Colonic mucosa (tissue), 4 donors: ENCODE measurements at places on chromosomes 5 and 9.

- DNase-seq: no peak
These were observed 70.8 kb downstream of the HTR4 start for GRCh38 chr5:148583421-148583965.

DNA sequence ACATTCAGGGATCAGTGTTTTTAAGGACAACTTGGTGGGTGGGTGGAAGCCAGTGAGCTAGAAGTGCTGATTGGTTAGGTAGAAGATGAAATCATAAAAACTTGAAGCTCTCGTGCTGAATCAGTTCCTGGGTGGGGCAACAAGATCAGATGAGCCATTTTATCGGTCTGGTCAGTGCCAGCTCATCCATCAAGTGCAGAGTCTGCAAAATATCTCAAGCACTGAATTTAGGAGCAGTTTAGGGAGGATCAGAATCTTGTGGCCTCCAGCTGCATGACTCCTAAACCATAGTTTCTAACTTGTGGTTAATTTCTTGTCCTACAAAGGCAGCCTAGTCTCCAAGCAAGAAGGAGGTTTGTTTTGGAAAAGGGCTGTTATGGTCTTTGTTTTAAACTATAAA lies 166.4 kb downstream of the FAM170A start:
- DNase-seq: no peak

DNA sequence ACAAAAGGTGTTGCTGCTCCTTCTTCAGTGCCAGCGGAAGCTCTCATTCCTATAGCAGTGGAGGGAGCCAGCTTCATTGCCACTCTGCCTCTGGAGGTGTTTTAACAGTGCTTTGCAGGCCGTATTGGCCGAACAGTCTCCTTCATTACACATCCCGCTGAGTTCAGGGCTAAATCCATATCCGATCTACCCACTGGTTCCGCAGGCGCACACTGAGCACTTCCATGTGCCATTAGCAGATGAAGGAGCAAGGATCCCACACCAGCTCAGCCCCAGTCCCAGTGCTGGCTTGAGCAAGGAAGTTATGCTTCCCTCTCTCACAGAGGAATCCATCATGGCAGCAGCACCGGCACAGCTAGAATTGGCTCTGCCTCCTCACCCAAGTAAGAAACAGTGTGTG lies 121.2 kb upstream of the IRX2 start:
- no peak for DNase-seq

- DNase-seq: no peak
These were observed 123.7 kb downstream of the ARHGEF28 start for GRCh38 chr5:73749485-73750270.

- DNase-seq: no peak
These were observed 220.8 kb downstream of the FSTL4 start for GRCh38 chr5:133391354-133392136.

- no peak for DNase-seq
These were observed 106.6 kb downstream of the RGS3 start for GRCh38 chr9:113570106-113570505.

DNA sequence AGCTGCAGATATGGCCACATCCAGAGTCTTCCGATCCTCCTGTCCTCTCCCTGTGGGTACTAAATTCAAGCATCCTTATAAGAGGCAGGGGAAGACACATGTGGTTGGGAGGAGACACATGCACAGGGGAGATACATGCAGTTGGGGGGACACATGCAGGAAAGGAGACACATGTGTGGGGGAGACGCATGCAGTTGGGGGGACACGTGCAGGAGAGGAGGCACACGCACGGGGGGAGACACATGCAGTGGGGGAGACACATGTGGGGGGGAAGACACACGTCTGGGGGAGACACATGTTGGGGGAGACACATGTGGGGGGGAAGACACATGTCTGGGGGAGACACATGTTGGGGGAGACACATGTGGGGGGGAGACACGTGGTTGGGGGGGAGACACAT lies 21.2 kb upstream of the OLFM1 start:
- no peak for DNase-seq

DNA sequence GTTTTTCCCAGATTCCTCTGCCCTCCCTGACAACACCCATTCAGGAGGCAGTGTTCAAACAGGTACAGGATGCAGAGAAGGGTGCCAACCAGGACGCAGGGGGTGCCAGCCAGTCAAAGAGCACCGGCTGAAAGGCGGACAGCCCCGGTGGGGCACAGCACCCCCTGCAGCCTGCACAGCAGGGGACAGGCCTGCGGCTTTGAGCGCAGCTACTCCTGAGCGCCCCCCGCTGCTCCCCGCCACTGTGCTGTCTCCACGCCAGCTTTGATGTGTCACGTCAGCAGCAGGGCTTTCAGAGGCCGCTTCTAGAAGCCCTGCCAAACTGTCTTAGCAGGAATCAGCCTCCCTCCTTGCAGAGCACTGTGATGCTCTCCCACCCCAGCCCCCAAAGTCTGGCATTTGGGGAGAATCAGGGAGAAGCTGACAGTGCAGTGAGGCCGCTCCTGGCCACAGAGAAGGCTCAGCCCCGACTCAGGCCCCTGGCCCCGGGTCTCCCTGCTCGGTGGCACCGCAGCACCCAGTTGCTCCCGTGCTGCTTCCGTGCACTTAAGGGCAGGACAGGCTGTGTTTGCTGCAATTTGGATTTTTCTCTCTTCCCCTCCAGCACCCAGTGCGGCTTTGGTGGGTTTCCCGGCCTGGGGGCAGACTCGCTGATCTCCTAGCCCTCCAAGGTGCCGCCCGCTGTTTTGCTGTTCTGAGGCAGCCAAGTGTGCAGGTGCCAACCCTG lies 20.3 kb downstream of the AK8 start:
- no peak for DNase-seq

DNA sequence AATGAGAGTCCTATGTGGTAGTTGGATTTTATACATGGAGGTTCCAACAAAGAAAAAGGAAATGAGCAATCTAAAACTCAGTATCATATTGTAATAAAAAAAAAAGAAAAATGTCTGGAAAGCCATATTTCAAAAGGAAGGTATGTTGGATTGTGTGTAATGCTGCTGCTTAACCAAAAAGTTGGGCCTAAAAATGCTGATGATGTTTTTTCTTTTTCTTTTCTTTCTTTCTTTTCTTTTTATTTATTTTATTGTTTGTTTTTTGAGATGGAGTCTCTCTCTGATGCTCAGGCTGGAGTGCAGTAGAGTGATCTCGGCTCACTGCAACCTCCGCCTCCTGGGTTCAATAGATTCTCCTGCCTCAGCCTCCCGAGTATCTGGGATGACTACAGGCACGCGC lies 1424.0 kb upstream of the CDH6 start:
- DNase-seq: no peak

DNA sequence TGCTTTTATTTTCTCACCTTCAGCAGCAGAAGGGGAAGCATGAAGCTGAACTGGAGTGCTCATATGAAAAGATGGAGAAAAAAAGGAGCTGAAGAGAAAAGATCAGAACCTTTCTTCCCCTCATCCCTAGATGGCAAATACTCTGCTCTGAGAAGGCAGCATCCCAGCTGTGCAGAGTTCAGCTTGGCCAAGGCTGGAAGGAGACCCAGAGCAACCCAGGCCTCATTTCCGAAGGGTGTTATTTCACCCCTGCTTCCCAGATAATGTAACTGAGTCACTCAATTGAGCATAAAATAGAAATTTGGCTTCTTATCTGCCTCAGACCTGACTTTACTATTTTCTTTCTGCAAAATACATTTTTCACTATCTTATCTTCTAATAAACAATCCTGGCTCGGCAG lies 489.9 kb upstream of the BRINP1 start:
- no peak for DNase-seq

GRCh38 chr9:106557996-106558667 lies 304.8 kb upstream of the ZNF462 start:
- no peak for DNase-seq

DNA sequence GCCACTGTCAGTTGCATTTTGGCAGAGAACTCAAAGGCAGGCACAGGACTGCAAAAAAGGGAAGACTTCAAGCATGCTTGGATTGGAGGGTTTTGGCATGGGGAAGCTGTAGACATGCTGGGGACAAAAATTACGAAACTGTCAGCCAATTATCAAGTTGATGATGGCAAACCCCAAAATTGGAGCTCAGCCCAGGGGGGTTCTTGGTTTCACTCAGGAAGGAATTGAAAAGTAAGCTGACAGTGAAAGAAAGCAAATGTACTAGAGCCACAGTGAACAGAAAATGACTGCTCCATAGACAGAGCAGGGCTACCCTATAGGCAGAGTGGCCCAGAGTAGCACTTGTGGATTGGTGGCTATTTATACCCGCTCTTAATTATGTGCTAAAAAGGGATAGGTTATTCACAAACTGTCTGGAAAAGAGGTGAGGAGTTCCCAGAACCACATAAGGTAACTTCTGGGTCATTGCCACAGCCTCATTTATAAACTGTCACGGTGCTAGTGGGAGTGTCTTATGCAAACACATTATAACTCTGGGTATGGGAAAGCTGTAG lies 14.6 kb upstream of the CFAP95 start:
- DNase-seq: peak; percentile 43
